Amygdala (tissue), 56 donors: ENCODE measurements at places on chromosomes 11 and 22.

GRCh38 chr11:62588966-62589637, 2.2 kb downstream of the TUT1 start:
- DNase-seq: no peak

- no peak for DNase-seq
Measured at GRCh38 chr11:96715208-96715607, 325.4 kb downstream of the JRKL start.

- no peak for DNase-seq
Measured at GRCh38 chr22:23361676-23362075, 181.4 kb downstream of the BCR start.

DNA sequence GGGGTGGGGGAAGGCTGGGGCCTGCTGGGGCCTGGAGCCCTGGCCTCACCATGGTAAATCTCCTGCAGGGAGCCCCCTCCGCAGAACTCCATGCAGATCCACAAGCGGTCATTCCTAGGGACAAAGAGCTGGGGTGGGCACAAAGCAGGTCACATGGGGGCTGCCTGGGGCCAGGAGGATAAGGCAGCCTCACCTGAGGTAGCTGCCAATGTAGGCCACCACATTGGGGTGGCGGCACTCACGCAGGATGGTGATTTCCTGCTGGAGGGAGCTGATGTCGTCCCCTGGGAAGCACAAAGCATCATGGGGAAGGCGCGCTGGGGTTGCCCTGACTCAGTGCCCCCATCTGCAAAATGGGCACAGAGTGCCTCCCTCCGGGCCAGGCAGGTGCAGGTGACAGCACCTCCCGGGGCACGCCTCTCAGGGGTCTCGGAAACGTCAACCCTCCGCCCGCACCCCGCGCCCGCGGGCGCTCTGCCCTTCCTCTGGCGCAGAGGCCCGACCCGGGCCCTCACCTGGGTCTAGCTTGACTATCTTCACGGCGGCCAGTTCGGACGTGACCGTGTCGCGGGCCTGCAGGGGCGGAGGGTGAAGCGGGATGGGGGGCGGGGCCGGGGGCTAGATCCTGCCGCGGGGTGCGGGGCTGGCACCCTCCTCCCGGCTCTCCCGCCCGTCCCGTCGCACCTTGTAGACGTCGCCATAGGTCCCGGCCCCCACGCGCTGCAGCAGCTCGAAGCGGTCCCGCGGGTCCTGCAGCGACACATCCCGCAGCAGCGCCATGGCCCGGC, 450 bp downstream of the MAP4K2 start:
- no peak for DNase-seq
